HAP-1 (cell line): ENCODE measurements at places on chromosomes 7 and 10.

- DNase-seq, result no peak
These were observed 33.6 kb downstream of the GPER1 start for GRCh38 chr7:1121476-1121875.

DNA sequence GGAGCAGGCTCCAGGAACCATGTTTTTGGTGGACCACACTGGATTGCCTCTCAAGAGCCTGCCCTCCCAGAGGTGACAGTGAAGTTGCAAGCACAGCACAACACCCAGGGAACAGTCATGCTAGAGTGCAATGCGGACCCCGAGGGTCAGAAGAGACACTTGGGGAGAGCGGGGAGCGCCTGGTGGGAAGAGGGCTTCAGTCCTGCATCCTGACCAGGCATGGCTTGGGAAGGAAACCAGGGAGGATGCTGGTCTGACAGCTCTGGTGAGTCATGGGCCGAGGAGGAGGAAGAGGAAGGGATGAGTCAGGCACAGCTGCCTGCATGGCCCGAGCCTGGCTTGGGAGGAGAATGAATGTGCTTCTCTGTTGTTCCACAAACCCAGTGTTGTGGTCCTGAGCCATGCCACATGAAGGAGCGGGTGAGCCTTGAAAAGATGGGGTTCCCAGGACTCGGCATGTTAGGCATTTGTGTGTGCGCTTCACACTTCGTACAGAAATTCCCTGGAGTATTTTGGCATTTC, 29.5 kb upstream of the ANKRD2 start:
- DNase-seq, result no peak

- no peak for DNase-seq
These were observed 69.5 kb downstream of the ADAM22 start for GRCh38 chr7:88003581-88003980.

GRCh38 chr7:47128700-47129099, 453.2 kb downstream of the TNS3 start:
- no peak for DNase-seq

GRCh38 chr10:50600831-50601477, 22.8 kb downstream of the SGMS1 start:
- DNase-seq, result no peak

DNA sequence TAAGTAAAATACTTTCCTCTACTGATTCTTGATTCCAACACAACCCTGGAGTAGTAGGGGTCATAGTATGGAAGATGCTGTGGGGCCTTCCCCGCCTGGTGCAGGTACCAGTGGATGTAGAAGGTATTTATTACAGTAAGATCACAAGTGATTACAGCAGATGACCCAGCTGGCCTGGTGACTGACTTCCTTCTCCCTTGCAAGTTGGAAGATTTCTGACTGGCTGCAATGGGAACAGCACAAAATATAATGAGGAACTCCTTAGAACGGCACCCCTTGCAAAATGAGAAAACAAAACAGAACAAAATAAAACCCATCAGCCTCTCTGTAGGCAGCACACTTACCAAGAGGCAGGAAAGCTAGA, 61.7 kb upstream of the TARP start:
- no peak for DNase-seq

DNA sequence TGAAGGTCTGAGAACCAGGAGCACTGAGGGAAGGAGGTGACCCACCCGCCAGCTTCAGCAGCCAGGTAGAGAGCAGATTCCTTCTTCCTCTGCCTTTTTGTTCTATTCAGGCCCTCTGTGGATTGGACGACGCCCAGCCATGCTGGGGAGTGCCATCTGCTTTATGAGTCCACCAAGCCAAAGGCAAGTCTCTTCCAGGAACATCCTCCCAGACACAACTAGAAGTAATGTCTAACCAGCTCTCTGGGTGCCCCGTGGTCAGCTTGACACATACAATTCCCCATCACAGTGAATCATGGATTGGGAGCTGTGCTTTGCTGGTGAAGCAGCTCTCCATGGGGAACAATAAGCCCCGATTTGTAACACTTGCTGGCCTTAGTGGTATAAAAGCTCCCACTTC, 125.2 kb downstream of the CCDC3 start:
- no peak for DNase-seq

- DNase-seq, result no peak
These were observed 169.7 kb downstream of the RNLS start for GRCh38 chr10:88413412-88413811.

- no peak for DNase-seq
These were observed 30.0 kb upstream of the LANCL2 start for GRCh38 chr7:55335151-55335550.

DNA sequence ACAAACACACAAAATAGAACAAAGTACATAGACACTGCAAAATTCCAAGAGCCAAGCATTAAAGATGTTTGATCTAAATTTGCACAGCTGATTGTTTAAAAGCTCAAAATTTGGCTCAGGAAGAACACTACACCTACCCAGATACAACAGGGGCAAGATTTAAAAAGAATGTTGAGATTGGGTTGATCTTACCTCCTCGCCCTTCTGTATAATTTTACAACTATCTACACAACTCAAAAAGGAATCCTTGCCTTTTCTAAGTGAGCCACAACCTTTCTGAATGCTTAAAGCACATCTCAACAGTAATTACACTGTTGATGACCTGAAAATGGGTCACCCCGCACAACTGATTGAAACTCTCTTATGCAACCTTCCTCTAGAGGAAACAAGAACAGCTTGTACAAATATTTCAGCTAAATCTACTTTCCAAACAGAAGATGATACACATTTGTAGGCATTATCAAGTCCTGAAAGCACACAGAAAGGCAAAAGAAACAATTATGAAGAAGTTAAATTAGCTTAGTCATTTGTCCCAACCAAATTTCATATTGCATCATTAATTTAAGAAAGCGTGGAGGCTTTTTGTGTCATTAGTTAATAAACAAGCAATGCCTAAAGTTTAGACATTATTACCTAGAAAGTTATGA, 75.5 kb downstream of the UBE2H start:
- DNase-seq, result no peak

GRCh38 chr7:2701832-2702593, 14.0 kb downstream of the AMZ1 start:
- no peak for DNase-seq

DNA sequence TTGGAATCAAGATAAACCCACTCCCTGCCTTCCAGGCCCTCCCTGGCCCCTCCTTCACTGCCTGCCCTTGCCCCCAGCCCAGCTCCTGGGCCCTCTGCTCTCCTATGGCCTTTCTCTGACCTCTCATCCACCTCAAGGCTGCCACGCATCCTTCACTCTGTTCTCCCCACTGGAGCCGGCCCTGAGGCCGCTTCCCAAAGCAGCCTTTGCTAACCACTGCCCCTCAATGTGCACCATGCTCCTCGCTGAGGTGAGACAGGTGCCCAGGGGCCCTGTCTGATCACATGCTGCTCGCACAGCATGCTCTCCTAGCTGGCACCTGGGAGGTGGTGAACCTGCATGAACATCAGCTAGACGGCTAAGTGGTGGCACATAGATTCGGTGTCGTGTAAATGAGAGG, 138.5 kb upstream of the RET start:
- no peak for DNase-seq

- DNase-seq, result no peak
These were observed 67.2 kb downstream of the COBL start for GRCh38 chr7:51249187-51249945.

- no peak for DNase-seq
These were observed 61.0 kb downstream of the ARHGAP12 start for GRCh38 chr10:31867646-31868045.

GRCh38 chr10:120559800-120560199, 102.8 kb downstream of the PLPP4 start:
- DNase-seq, result no peak

DNA sequence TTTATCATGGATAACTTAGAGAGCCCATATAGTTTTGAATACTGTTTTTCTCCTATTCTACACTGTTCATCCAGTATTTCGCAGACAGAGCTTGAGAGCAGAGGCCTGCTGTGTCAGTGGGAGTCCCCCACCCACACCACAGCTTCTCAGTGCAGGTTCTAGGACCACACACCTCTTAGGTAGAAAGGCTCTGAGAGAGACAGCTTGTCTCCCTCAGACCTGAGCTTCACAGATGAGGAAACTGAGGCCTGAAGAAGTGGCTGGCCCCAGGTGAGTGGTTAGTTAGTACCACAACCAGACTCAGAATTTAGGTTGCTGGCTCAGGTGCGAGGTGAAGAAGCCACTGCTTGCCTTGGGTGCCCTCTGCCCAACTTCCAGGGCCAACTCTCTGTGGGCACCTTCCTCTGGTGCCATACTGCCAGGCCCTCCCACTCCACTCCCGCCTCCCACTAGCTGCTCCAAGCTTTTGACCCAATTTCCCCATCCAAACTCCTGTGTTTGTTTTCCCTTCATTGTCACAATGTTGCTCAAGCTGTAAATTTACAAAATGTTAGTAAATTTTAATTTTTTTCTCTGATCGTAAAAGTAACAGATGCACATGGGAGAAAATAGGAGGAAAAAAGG, 7.6 kb upstream of the HILPDA start:
- DNase-seq, result no peak

- no peak for DNase-seq
These were observed 63.7 kb downstream of the SP8 start for GRCh38 chr7:20722941-20723340.

DNA sequence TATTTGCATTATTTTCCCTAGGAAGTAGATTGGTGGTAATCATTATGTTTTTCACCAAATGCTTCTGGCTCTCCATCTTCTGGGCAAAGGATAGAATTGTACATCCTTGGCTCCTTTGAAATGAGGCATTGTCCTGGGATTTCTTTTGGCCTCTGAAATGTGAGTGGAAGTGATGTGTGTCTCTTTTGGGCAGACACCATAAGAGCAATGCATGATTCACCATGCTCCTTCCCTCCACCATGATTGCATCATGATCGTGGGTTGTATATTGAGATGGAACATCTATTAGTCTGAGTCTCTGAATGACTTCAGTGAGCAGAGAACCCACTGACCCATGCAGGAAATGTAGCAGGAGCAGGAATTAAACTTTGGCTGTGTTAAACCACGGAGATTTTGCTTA, 49.2 kb downstream of the ADRA2A start:
- no peak for DNase-seq

DNA sequence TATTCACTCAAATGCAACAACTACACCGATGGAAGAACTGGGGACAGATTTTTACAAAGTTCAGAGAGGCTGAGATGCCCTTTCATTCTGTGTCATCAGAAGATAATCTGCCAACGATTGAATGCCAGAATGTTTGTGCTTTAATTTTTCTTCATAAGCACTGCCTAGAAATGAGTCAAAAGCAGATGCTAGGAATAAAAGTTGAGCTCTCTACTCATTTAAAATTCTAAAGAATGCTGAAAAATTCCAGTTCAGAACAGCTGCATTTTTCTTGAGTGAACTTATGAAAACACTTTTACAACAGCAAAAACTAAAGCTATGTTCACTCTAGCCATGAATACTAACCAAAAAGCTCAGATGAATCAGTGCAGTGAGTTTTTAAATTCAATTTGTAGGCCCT, 22.3 kb upstream of the FAM133B start:
- no peak for DNase-seq

- no peak for DNase-seq
These were observed 163.0 kb downstream of the SUGCT start for GRCh38 chr7:40297741-40298311.

DNA sequence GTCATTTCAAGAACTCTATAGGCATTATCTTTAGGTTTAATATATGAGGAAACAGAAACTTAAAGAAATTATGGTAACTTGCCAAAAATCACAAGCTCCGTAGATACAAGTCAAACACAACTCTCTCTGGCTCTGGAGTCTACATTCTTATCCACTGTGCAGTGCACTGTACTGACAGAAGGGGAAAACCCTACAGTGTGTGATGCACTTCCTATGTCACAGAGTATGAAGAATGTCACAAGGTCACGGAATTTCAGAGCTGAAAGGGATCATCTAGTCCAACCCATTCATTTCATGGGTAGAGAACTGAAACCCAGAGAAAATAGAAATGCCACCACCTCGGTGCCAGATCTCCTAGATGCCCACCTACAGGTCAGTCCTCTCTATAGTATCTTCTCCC, 86.1 kb downstream of the LRRTM3 start:
- DNase-seq, result no peak

DNA sequence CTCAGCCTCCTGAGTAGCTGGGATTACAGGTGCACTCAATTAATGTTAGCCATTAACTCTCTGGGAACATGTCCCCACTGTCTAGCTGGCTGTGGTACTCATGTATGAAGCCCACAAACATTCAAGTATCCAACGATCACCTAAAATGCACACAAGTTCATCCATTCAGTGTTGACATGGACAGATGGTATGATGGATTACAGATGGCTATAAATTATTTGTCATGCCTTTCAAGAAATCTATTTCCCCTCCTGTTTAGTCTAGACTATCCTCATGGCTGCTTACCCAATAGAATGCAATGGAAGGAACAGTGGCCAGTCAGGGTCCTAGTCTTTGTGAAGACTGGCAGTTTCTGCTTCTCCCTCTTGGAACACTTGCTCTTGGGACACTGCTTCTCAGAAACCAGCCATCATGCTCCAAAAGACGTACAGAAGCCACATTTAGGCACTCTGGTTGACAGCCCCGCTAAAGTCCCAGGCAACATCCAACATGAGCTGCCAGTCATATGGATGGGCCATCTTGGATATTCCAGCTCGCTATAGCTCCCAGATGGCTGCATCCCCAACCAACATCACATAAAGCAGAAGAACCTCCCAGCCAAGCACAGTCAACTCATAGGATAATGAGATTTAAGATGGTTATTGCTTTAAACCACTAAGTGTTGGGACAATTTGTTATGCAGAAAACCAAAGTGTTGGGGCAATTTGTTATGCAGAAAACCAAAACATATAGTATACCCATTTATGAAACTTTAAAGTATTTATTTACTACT, 33.1 kb downstream of the MYL10 start:
- DNase-seq, result no peak

- peak; percentile 69 for DNase-seq
These were observed 270.4 kb downstream of the HGF start for GRCh38 chr7:81499262-81500116.

DNA sequence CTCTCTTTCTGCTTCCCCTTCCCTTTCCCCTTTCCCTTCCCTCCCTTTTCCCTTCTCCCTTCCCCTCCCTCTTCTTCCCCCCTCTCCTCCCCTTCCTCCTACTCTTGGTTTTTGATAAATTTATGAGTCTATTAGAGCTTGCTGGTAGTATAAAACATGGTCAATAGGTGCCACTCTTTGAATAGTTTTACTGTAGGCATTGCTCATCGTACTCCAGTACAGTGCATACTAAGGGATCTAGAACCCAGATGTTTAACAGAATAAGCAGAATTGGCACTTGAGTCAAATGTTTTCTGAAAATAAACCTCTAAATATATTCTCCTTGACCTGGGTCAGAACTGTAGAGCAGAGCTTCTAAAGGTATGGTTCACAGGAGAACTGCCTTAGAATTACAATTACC, 126.7 kb downstream of the SORCS3 start:
- no peak for DNase-seq
